ENCODE measurements at places on chromosomes 7 and 10.

DNA sequence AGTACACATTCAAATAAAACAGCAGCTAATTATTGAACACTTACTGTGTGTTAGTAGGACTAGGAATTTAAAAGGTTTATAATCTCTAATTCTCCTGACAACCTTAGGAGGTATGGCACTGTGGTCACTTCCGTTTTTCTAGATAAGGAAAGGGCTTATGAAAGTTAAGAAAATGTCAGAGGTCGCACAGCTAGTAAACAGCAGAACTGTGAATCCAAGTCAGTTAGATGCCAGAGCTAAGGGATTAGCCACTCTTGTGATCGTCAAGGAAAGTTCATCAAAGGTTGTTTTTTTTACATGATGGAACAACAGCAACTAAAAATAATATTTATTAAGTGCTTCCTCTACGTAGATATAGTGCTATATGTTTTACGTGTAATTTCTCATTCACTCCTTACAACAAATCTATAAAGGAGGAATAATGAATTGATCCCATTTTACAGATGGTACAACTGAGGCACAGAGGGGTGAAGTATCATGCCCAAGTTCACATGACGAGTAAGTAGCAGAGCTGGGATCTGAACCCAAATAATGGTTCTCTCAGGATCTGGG is 84.9 kb downstream of the NAMPT start:
- no peak for DNase-seq

GRCh38 chr7:33336820-33337219 is 207.5 kb downstream of the BBS9 start:
- DNase-seq, result no peak

- DNase-seq, result no peak
These were observed 136.6 kb downstream of the TCERG1L start for GRCh38 chr10:131174651-131175540.

- DNase-seq, result no peak
These were observed 21.2 kb downstream of the PRXL2A start for GRCh38 chr10:80429521-80429973.

DNA sequence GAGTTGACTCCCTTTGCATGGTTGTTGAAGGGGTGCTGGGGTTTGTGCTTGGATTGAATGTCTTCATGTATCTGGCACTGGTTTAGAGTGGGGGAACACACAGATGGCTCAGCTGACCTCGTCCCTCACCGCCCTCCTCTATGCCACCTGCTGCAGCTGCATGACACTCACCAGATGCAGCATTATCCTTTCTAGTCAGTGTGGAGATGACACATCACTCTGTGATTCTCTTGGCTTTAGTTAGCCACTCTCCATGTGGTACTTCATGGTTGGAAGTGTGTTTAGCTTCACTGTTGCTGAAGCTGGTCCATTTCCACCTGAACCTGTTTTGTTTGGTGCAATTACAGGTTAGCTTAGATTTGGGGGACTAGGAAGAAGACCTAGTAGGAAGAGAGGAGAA is 56.3 kb upstream of the BMPER start:
- no peak for DNase-seq

- no peak for DNase-seq
These were observed 197.3 kb upstream of the PLXNA4 start for GRCh38 chr7:132773527-132773956.
